Activated T-helper 1 cell treated with anti-CD3 and anti-CD28 coated beads, Interleukin-12 subunit alpha, Interleukin-12 subunit beta, Interleukin-2, Interleukin-4 antibody, amounts not matched to agents 30 ng/mL and 10 ng/mL and 1 ng/mL, durations not matched to agents 14 hours and 24 hours and 36 hours (primary cell): ENCODE measurements at places on chromosomes 3 and 15.

DNA sequence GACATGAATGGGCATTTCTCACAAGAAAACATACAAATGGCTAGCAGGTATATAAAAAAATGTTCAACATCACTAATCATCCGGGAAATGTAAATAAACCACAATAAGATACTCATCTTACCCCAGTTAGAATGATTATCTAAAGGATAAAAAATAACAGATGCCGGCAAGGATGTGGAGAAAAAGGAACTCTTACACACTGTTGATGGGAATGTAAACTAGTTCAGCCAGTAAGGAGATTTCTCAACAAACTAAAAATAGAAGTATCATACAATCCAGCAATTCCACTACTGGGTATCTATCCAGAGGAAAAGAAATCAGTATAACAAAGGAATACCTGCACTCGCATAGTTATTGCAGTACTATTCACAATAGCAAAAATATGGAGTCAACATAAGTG is 124.2 kb downstream of the SATB1 start:
- no peak for DNase-seq

- no peak for DNase-seq
Measured at GRCh38 chr3:129587566-129588210, 18.8 kb downstream of the PLXND1 start.

DNA sequence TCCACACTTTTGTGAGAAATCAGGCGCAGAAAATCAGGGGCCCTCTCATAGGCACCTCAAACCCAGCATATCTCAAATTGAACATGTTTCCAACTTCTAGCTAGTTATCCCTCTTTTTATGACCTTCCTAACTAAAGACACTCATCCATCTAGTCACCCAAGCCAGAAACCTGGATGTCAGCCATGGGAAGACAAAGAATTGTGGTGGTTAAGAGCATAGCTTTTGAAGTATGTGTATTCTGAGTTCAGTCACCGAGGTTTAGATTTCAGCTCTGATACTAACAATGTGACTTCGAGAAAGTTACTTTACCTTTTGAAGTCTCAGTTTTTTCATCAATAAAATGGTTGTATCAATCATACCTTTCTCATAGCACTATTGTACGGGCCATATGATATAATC is 495.5 kb downstream of the NLGN1 start:
- DNase-seq, result no peak

- DNase-seq, result no peak
Measured at GRCh38 chr15:78927077-78927790, 17.6 kb downstream of the CTSH start.
